ENCODE measurements at places on chromosomes 11 and 22.

GRCh38 chr11:34331329-34331728, 26.5 kb downstream of the ABTB2 start:
- DNase-seq, result no peak

- DNase-seq, result peak; percentile 67
Observed at GRCh38 chr11:122671400-122671891, 15.9 kb downstream of the UBASH3B start.

DNA sequence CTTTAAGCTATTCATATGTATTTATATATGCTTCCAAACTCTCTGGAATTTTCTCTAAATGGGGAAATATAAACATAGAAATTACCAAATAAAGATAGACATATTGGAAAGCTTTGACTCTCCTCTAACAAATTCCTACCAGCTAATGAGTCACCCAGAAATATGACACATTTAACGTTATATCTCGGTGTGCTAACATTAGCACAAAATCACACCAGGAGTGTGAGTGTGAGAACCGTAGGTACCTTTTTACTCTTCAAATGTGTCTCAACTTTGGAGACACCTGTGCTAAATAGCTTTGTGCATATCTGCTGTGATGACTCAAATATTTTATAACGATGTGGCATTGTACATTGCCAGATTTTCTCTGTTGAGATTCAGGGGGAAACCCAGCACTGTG, 714.4 kb downstream of the METTL15 start:
- DNase-seq, result no peak

DNA sequence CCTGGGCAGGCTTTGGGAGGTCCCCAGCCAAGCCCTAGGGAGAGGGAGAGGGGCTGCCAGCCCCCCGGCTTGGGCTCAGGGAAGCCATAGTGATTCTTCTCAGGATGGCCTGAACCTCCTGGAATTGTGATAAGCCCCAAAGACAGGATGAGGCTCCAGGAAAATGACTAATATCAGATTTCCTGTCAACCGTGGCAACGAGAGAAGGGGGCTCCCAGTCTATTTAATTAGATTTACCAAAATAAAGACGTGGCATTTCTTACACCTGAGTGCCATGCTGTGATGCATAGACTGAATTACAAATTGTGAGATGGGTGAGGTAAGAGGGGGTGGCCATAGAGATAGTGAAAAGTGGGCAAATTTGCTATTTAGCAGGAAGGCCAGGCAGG, 20.4 kb downstream of the SERPINH1 start:
- DNase-seq, result no peak

DNA sequence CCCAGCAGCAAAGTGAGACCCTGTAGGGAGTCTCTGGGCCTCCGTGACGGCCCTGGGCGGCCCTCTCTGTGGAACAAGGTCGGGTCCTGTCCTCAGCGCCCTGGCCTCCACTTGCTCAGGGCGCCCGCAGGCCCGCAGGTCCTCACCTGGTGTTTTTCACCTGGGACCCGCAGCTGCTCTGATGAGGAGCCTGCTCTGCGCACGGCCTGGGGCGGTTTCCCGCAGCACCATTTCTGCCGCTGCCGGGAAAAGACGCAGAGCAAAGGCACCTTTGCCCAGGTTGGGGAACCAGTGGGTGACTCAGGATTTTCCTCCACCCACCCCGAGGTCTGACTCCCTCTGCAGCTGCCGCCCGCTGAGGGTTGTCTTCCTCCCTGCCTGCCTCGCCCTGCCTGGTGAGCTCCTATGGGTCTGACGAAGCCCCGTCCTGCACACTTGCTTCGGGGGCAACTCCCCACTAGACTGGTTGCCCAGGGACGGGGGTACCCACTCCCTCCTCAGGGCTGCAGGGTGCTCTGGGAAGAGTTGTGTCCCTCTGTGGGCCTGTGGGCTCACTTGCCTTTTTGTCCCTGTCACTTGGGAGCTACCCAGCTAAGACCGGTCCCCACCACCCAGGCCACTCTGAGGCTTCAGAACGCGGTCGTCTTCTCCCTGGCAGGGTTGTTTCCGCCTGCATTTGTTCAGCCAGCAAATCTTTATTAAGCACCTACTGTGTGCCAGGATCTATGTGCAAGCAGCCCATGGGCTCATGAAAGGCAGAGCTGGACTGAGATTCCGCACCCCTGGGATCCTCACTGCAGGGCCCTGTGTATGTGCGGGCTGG, 89.5 kb downstream of the KCNQ1 start:
- no peak for DNase-seq

- DNase-seq, result no peak
Observed at GRCh38 chr11:72778535-72779494, 15.0 kb downstream of the STARD10 start.

DNA sequence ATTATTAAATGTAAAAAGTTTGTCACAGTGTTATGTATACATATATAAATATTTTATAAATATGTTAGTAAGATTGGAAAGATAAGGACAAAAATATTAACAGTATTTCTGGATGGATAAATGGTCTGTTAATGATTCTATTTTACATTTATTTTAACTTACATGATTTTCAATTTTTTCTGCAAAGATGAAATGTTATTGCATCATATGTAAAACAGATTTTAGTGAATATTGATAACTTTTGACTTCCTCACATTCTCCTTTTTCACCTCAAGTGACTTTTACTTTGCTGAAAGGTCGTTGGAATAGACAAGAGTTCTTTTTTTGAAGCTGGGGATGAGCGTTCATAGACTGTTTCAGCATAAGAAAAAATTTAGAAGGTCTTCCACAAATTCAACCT, 1554.7 kb upstream of the TENM4 start:
- DNase-seq, result no peak

DNA sequence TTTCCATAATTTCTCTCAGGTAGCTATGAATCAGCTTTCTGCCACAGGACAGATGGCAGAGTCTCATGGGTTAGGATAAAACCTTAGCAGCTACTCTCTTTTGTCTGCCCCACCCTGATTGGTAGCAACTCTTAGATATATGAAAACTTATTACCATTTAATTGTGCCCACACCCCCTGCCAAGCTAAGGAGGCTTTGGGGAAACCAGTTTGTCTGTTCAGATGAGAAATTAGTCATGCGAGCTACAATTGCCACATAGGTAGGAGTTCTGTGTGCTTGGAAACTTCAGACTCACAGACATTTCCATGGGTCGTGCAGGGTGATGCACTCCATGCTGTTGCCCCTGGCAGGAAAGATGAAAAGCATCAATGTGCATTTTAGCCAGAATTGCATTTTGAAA, 39.9 kb downstream of the CD44 start:
- no peak for DNase-seq

DNA sequence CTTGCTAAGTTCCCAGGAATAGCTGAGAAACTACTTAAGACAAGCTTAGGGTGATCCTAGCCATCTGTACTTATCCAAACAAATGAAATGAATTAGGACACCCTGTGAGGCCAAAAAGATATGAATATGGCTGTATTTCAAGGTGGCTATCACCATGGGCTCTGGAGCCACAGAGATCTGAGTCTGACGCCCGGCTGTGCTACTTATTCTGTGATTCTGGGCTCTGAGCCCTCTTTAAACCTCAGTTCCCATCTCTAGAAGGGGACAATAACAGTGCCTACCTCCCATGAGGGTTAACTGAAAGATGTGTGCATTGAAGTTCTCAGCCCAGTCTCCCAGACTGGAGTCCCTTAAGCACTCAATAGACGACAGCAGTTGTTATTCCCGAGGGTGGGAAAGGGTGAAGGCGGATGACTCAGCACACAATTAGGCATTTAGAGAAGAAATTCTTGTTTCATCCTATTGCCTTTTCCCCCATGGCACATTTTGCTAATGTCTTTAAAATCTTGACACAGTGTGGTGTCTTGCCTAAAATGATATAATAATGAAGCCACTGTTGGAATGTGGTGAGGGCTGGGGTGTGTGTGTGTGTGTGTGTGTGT, 132.5 kb downstream of the ADAMTS15 start:
- no peak for DNase-seq

DNA sequence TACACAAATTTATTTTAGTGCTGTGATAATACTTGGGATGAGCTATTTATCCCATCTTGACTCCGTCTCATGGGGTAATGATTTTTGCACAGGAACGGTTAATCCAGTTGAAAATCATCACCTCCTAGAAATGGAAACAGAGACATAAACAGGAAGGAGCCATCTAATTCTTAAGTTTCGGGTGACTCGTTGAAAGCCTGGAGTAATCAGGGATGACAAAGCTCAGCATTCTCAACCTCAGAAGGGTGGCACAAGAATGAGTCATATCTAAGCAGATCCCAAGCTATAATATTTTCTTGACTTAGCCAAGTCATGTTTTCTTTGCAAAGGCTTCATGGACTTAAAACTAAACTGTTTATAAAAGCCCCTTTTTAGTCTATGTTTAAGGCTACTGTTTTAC, 280.8 kb upstream of the CCDC90B start:
- no peak for DNase-seq
